ENCODE measurements at places on chromosomes 7 and 10. TPM values are rescaled to one million over a fixed set of nuclear protein-coding genes. Genes with fewer than 3 reads are reported as not detected.

Gene ADGRA1
- not detected for total RNA-seq

Gene LRRC4
- 0.38 TPM for total RNA-seq

Gene CNNM1
- 0.32 TPM for total RNA-seq

Gene SMARCD3
- 150 TPM for total RNA-seq

DNA sequence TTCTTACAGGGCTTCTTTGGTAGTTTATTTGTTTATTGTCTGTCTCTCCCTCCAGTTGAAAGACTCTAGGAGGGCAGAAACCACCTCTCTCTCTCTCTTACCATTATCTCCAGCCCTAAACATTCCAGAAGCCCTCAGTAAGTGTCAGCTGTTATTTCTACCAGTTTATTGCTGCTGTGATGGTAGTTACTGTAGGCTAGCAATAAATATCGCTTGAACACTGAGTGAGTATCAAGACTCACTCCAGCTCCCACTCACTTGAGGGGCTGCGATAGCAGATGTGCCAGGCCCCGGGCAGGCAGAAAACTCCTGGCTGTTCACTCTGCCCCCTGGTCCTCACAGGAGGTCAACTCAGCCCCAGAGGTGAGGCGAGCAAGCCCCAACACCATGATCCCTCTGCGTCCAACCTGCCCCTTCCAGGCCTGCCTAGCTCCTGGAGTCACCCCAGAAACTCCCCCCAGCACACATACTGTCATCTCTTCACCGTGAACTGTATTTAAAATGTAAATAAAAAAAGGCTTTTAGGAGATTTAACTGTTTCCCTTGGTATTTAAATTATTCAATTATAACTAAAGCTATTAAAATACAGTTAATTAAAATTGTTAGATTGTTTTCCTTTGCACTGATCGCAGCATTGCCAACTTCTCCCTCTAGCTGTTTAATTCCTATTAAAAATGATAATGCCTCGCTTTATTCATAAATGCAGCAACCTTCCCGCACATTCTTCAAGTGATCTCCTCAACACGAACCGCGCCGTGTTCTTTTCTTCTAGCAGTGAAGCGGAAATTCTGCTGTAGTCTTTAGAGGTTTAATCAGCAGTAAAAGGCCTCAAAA, 321.1 kb upstream of the ZMIZ1 start:
- DNase-seq: no peak

GRCh38 chr10:71975087-71975870, 11.1 kb downstream of the CHST3 start:
- peak; percentile 96 for DNase-seq

- peak; percentile 55 for DNase-seq
These were observed 138.2 kb downstream of the SVIL start for GRCh38 chr10:29496341-29497162.

DNA sequence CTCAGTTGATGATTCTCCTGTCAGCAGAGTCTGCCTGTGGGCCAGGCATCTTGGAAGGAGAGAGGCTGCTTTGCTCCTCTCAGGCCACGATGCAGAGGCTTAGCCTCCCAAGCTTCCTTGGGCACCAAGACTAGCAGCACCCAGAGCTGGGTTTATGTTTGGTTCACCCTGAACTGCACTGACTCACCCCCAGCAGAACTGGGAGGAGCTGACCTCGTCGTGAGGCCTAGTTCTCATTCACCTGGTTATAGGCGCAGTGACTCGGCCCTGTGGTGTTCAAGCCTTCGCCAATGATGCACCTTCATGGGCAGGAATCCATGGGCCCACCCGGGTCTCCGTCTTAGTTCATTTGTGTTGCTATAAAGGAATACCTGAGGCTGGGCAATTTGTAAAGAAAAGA, 122.0 kb upstream of the ZNF438 start:
- no peak for DNase-seq

DNA sequence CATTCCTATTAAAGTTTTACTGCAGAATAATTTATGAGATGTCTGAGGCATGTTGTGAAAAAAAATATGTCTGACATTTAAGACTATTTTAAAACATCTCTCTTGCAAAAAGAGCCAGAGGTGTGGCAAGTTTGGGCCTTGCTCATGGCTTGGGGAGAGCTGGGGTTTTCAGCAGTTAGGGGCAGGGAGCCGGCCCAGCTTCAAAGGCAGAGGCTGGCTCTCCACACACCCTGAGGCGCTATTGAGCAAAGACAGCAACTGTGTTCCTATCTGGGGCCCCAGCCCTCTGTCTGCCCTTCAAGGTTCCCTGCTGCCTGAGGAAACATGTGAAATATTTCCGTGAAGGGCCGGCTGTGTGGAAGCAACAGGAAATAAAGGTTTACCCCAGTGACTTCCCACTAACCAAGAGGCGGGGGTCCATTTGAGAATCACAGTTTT, 94.0 kb downstream of the SORBS1 start:
- DNase-seq: no peak

GRCh38 chr10:61628875-61629513, 33.7 kb upstream of the CABCOCO1 start:
- DNase-seq: peak; percentile 85

- DNase-seq: peak; percentile 49
These were observed 72.7 kb downstream of the COL13A1 start for GRCh38 chr10:69874449-69874848.

DNA sequence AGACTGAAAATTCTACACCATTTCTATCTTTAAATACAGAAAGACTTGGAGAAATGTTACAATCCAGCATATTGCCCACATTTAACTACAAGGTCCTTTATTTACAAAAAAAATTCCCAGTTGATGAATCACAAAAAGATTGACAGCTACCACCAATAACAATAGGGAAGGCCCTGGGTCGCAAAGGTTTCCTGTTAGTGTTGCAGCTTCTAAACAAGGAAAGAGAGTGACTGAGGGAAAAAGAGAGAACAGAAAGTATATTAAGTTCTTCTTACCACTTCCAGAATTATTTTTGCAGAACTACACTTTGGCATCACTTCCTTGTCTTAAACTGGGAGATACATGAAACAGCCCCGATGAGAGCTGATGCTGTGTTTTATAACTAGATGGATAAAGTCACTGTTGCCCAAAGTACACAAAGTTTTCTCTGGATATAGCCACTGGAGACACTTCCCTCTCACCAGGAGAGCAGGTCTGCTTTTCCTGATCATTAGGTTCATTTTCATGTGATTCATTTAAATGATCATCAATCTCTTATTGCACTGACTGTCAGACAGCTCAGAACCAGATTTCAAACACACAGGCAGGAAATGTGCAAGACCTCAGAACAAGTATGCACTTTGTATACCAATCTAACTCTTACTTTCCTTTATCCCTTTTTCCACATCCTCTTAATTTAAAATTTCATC, 57.0 kb downstream of the SHTN1 start:
- DNase-seq: peak; percentile 74
